ENCODE measurements at places on chromosomes 2 and 18.
A peak's percentile ranks its signal among the peaks of the same experiment; 100 is the strongest.

GRCh38 chr2:119049968-119050704, 108.1 kb downstream of the MARCO start:
- no peak for DNase-seq

DNA sequence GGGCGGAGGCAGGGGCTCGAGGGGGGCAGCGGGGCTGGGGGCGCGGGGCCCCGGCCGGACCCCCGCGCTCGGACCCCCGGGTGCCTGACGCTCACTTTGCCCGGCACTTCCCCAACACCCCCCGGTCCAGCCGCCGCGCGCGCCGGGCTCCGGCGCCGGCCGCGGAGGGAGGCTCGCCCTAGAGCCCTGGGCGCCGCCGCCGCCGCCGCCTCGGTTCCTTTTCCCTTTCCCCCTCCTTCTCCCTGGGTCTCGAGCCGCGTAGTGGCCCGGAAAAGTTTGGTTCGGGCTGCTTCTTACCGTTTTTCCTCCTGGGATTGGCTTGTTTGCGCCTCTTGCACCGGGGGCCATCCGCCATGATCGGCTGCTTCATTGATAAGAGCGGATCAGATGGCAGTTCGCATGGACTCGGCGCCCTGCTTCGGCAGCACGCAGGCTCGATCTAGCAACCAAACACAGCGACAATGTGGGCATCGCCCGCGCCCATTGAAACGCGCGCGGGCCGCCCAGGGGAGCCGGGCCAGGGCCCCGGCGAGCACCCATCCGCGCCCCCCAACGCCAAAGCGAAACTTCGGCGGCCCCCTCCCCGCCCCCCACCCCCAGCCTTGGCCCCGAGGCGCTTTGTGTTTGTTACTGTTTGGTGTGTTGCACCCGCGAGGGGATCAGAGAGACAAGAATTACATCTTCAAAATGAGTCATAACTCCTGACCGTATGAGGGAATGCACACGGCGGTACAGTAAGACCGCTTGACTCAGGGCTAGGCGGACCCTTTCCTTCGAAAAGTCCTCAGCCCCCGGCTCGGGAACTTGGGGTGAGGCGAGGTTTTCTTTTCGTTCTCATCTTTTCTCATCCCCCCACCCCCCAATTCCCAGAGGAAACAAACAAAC, 2.7 kb downstream of the ZEB2 start:
- DNase-seq, result peak; percentile 73

DNA sequence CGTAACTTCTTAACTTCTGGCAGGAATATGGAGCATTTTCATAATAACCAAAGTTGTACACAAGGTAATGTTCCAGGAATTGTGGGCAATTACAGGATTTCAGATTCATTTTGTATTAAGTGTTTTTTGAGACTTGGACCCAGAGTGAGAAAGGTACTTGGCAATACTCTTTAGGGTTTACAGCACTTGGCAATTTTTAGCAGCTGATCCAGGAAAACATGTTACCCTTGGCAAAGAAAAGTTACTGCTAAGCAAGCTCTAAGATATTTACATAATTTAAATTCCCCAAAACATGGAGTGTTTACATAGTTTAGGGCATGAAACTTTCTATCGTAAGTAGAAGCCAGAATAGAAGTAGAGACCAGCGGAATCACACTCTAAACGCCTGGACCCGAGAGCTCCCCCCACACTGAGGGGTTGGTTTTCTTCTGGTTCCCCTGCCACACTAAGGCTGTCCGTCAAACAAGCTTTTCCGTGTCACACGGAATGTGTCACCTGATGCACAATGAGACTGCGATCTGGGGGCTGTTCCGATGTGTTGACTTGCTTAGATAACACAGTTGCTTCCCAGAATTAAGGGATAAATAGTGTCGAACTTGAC, 177.1 kb downstream of the PTGR3 start:
- no peak for DNase-seq

DNA sequence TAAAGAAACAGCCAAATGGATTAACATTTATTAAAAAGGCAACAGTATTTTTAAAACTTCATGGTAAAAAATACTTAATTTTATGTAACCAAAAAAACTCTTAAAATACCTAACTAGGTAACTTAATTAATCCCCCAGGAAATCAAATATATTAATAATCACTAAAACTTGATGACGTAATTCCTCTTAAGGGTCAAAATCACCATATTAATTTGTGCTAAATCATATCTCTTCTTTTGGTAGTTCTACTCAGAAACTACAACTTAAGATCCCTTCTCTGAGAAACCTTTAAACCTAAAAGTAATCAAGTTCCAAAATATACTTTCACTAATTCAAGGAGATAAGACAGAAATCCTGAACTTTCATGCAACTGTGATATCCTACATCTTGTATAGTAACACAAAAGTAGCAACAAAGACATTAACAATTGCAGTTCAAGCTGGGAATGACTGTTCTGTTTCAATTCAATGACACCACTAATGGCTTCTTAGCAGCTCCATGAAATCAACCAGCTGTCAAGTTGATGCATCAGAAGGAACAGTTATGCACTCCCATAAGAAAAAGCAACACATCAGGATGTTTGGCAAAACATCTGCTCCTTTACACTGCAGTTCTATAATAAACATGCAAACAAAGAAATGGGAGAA, 4.0 kb downstream of the BAZ2B start:
- peak; percentile 53 for DNase-seq

DNA sequence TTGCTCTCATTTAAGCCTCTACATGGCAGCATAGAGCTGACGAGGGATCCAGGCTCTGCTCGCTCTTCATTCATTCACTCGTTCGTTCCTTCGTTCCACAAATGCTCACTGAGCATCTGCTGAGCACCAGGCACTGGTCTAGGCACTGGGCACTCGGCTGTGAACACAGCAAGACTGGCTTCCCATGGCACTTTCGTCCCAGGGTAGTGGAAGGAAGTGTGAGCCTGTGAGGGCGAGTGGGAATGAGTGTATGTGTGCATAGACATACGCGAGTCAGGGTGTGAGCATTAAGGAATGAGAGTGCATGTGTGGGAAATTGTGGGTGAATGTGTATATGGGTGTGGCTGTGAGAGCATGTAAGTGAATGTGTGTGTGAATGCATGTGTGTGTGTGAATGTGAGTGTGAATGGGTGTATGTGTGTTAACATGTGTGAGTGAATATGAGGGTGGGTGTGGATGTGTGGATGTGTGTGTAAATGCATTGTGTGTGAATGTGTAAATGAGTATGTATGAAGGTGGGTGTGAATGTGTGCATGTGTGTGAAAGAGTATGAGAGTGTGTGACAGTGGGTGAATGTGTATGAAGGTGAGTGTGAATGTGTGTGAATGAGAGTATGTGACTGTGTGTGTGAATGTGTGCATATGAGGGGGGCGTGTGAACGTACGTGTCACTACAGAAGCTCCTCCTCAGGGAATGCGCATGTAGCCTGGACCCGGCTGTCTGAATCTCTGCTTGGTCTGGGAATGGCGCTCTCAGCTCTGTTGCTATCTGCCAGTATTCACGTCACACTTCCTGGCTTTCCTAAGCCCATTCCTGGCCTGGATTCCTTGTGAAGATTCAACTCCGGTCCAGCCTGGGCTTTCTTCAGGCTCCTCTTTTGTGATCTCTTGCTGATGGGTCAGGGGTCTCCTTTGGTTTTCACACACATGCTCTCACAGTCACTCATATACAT, 28.8 kb downstream of the SNORC start:
- no peak for DNase-seq

GRCh38 chr2:218368621-218369153, 12.0 kb downstream of the CATIP start:
- DNase-seq, result no peak

DNA sequence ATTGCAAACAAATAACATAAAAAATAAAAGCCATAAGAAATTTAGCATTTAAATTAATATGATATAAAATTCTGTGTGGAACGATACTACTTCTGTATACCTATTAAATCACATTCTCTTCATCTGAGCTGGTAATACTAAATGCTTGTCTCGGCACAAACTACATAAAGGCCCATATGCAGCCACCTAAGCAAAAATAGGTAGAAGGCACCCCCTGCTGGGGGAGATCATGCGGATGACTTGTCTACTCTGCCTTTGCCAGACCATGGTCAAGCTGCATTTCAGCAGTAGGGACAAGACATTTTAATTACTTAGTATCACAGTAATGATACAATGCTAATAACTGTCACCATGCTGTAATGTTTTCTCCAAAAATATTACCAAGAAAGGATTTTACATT, 108.0 kb downstream of the CDH19 start:
- peak; percentile 49 for DNase-seq

- DNase-seq, result peak; percentile 50
These were observed 113.8 kb downstream of the SH3RF3 start for GRCh38 chr2:109242654-109243331.

- DNase-seq, result peak; percentile 86
These were observed 42.9 kb downstream of the ADI1 start for GRCh38 chr2:3476321-3476984.

- DNase-seq, result no peak
These were observed 2.7 kb upstream of the FECH start for GRCh38 chr18:57589161-57589560.

DNA sequence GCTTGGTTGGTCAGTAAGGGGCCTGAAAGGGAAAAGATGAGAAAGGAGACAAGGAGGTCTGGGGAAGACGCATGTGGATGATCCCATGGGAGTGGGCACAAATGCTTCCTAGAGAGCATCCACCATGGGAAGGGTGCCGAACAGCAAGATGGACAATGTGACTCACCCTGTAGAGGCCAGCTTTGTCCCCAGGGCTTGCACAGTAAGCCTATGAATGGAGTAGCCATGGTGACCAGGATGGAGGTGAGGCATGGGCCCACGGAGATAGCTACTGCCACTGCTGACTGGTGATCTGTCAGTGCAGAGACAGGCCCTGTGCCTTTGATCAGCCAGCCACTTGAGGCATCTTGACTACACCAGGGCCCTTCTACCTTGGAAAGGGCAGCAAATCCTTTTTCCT, 172.6 kb downstream of the HAUS1 start:
- DNase-seq, result no peak

- no peak for DNase-seq
These were observed 45.6 kb downstream of the LMAN2L start for GRCh38 chr2:96694279-96694678.

- DNase-seq, result no peak
These were observed 35.8 kb upstream of the NOSTRIN start for GRCh38 chr2:168766600-168766999.

DNA sequence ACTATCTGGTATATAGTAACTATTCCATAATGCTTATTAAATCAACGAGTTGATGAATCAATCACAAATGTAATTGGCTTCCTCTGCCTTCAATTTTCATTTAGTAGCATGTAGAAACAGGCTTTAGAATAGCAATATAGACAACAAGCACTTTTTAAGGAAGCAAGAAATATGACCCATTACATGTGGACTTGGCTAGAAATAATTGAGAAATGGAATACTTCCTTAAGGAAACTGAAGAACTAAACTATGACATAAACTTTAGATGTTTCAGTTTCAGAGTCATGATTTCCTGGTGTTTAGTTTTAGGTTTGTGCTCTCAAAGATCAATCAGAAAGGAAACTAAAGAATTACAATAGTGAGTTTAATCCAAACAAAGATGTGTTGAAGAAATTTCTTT, 443.8 kb downstream of the MBD2 start:
- DNase-seq, result no peak

- peak; percentile 43 for DNase-seq
These were observed 10.7 kb downstream of the RPL31 start for GRCh38 chr2:101012706-101013181.

DNA sequence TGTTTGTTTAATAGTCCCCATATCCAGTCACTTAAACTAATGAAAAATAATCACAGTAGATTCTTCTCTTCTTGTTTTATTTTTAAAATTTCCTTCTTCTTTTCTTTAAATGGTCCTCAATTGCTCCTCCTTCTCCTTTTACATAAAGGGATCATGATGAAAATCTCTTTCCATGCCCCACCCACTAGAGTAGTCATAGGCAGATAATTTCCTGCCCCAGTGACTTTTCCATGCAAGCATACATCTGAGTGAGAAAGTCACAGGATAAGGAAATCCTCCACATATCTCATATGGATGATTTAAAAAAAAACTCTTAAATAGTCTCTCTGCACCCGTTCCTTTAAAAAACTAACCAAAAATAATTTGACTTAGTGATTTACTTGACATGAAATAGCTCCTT, 552.3 kb upstream of the SETBP1 start:
- DNase-seq, result no peak

- no peak for DNase-seq
These were observed 18.1 kb downstream of the CAPN14 start for GRCh38 chr2:31199206-31199605.

DNA sequence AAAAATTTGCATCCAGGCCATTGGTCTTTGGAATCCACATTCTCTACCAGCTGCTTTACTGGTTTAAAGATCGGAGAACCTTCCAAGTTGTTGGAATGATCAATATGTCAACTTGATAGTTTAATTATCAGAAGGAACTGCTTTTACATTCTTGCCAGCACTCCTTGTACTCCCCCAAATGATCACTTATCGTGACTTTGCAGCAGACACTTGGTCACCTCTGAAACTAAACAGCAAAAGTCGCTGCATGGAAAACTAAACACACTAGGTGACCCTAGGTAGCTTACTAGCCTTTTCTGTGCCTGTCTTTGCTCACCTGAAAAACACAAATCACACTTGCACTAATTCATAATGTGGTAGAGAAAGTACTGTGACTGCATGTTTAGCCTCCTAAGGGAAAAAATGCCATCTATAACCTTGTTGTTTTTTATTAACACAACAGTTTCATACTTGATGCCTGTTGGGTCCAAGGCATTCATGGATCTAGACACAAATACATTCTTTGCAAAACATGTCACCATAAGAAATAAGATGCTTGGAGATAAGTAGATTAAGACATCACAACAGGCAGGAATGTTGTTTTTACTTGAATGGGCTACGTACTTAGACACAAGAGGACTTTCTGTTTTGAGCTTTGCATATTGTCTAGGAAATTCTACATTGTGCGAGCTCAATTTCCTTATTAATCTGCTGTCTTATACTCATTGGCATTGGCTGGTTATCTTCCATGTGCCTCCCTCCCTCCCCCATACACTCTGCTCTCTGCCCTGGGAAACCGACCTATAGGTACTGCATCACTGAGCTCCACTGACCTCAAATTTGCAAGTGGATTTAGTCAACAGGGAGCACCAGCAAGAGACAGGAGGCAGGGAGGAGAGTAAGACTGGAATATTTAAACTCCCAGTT, 219.1 kb upstream of the STK17B start:
- no peak for DNase-seq

GRCh38 chr2:182792441-182792840, 74.0 kb downstream of the FRZB start:
- no peak for DNase-seq

DNA sequence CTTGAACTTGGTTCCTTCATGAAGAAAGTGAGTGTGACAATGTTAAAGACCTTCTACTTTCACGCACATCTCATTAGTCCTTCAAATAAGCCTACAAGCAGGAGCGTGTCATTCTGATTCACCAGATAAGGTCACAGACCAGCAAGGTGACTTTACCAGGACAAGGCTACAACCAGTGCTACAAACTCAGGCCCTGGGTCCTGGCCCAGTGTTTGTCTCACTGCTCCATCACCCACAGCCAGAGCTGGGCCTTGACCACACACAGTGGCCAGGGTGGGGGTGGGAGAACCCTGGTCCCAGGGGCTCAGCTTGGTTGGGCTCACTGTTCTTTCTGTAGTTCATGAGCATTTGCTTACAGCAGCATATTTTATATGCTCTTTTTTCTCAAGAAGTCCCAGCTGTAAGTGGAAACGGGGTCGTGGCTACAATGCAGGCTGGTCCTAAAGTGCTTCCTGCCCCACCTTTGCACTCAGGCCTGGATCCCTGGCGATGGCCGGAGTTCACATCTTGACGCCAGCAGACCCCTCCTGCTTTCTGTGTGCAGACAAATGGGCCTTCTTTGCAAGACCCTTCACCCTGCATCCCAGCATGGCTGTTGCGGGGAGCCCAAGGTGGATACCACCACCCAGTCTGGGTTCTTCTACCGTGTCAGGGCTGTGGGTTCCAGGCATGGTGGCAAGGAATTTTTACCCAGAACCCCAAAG, 153.6 kb upstream of the EPAS1 start:
- no peak for DNase-seq

Data from Ammon's horn (tissue), 1 donor.